ENCODE measurements at places on chromosomes 6 and 20.
A peak's percentile ranks its signal among the peaks of the same experiment; 100 is the strongest.

DNA sequence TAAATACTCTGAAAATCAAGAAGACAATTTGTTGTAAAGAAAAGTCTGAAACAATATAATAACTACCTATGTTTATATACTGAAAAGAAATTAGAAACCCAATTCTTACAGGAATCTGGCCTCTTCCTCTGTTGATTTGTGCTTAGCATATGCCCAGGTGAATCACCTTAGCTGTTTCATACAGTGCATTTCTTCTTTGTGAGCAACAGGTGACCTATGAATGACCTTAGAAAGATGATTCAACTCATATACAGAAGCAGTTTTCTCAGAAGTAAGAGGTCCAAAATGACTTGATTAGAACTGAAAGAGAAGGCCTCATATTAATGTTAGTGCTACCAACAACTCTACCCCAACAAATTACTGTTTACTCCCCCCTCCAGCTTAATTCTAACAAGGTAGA is 419.5 kb upstream of the ID4 start:
- peak; percentile 86 for DNase-seq

DNA sequence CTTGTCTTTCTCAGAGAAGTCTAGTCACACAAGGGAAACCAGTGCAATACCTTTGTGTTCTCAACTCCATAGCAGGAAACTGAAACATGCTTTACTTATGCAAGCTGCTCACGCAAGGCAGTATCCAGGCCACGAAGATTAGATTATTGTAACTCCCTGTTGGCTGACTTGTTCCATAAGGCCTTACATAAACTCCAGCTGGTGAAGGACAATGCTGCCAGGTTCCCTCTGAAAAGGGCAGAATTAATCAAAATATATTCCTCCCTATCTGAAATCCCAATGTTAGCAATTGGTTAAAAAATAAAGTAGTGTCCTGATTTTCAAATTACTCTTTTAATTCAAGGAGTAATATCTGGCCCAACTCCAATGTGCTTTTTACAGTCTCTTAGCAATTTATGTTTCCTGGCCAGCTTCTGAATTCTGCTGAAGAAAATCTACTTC is 966.6 kb downstream of the HACE1 start:
- peak; percentile 70 for DNase-seq

DNA sequence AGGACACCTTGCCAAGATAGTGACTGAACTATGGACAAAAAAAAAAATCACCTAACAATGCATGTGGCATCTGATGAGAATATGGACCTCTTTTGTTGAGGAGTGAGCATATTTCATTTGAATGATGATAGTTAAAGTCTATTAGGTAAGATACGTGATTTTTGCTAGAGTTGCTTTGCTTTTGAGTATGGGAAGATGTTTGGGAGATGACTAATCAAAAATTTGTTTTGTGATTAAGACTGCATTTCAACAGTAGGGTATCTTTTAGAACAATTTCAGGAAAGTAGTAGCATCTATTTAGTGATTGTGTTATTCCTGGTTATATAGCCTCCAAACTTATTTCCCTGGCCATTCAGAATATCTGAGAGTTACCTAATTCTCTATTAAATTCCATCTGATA is 878.6 kb upstream of the CITED2 start:
- peak; percentile 13 for DNase-seq

DNA sequence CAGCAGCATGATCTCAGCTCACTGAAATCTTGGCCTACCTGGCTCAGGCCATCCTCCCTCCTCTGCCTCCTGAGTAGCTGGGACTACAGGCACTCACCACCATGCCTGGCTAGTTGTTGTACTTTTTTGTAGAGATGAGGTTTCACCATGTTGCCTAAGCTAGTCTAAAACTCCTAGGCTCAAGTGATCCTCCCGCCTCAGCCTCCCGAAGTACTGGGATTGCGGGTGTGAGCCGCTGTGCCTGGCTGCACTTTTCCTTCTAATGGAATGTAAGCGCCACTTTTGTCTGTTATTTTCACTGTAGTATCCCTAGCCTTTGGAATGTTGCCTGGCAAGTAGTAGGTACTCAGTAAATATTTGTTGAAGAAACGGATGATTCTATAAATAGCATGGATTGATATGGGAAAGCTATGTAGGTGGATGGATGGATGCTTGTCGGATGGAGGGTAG is 10.4 kb upstream of the TRIB3 start:
- DNase-seq = no peak

GRCh38 chr6:41739041-41739440 is 3.6 kb upstream of the TFEB start:
- DNase-seq = peak; percentile 57

DNA sequence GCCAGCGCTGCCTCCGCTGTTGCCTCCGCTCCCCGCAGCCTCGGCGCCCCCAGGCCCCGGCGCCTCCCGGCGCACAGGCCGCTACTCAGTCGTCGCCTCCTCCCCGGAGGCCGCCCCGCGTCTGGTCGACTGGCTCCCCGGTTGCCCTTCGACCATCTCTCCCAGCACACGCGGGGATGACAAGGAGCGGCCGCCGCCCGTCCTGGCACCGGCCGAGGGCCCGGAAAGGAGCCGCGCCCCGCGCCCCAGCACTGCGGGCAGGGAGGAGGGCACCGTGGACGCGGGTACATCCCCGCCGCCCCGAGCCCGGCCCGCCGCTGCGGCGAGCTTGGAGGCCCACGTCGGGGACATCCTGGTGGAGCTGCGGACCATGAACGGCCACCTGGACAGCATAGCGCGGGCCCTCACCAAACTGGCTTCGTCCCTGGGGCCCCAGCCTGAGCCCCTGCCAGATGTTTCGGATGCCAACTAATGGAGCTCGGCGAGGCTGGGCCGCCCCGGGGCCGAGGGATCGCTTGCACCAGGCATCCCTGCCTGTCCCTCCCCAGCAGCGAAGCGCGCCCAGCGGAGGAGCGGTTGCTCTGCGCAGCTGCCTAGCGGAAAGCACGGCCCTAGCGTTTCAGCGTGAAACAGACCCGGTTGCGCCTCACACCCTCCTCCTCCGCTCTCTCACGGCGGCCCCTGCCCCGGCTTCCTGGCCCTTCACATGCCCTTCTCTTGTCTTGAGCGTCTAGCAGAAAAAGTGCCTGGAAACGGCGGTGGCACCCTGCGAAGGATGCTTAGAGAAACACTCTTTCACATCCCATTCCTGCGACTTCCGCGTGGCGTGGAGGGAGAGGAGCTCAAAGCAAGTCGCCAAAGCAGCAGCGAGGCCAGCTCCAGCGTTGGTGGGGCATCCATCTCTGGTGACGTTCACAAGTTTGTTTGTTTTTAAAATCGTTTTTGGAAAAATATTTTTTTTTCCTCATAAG is 285.8 kb upstream of the SUPT3H start:
- DNase-seq = no peak

DNA sequence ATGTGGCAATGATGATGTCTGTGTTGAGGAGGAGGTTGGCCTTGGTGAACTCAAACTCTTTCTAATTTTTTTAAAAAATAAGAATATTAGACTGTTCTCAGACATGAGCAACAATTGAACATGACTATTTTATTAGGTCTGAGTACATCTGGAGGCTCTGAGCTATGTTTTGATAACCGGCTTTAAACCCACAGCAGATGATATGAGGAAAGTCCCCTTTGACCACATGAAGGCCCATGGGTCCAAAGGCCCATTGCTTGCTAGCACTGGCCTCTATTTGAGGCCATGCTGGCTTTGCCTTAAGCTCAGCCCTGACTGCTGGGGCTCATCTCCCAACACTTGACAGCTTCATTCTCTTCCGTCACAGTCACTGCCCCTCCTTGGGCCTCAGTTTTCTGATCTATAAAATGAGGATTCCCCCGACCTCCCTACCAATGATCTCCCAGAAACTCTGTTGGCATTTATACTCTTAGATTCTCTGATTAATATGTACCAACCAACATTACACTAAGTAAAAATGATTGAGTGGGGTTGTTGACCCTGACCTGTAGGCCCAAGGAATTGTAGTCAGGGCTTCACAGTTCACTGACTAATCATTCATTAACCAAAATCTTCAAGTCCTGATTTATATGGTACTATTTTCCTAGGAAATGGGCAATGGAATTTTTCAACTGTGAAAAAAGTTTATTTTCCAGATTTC is 23.9 kb upstream of the TINAG start:
- DNase-seq = no peak

DNA sequence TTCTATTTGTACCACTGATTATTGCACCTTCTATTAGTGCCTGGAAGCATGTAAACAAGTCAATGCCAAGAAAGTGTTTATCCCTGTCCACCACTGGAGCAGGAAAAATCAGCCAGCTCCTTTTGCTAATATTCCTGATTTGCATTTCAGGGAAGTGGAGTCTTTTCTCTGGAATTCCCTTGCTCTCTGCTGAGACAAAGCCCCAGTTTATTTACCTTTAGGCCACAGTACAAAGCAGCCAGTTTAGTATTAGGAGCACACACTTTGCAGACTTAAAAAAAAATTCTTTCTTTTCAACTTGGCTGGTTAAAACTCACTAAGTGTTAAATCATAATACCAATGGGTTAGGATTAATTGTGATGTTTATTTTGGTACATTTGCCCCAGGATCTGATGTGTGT is 631.1 kb downstream of the PKHD1 start:
- DNase-seq = no peak
